ENCODE measurements at places on chromosomes 6 and 20.

DNA sequence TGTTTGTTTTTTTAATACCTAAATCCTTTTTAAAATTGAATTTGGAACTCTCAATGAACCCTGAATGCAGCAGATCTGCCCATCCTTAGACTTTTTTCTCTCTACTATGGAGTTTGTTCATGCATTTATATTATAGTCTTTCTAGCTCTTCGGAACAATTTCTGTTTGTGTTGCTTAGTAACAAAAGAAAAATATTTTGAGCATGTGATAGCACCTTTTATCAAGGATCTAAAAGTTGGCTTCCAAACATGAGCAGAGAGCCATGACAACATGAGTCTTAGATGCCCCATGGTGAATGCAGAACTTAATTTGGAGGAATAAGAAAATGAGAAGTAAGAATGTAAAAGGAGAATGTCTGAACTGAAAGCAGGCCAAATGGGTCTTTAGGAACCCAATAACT, 133.7 kb downstream of the EDN1 start:
- no peak for DNase-seq

- DNase-seq, result no peak
These were observed 136.7 kb upstream of the CNR1 start for GRCh38 chr6:88302769-88303225.

- DNase-seq, result peak; percentile 10
These were observed 5.9 kb downstream of the TP53INP2 start for GRCh38 chr20:34709831-34710567.

GRCh38 chr6:75932067-75932466, 140.4 kb downstream of the IMPG1 start:
- no peak for DNase-seq

Data from stimulated activated CD4-positive, alpha-beta T cell treated with anti-CD3 and anti-CD28 coated beads, Interleukin-1b, Interleukin-23, amount 100 ng/mL, for 24 hours (primary cell).